MM.1S (cell line): ENCODE measurements at places on chromosomes 5 and 9.

GRCh38 chr5:97623441-97623840, 440.4 kb upstream of the RIOK2 start:
- H3K4me1 ChIP-seq: no peaks in the 10 kb centered on the region
- no peak overlapping the region for H3K27ac ChIP-seq

DNA sequence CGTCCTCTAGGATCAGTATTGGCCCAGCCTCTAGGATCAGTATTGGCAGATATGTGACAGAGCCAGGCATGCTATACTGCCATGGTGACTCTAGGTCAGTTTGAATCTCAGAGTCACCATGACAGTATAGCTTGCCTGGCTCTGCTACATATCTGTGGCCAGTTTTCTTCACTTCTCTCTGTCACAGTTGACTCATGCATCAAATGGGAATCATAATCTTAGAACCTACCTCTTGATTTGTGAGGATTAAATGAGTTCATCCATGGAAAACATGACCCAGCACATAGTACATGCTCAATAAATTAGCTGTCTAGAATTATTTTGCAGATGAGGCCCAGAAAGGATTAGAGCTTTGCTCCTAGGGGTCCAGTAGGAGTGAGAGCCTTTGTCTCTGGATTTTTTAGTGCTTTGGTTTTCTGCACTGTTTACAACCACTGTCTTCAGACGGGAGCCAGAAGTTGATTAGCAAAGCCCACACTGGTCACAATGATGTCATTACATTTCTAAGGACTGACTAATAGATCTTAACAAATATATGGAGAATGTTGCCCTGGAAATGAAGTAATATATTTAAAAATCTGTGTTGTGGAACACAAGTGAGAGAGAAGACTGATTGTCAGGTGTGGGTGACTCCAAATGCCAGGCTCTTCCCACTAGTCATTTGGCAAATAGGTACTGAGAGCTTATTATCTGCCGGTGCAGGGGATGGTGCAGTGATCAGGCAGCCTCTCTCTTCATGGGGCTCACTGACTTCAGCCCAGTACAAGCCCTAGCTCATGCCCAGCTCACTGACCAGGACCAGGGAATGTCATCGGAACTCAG, 76.0 kb downstream of the COL15A1 start:
- H3K4me1 ChIP-seq: no peaks in the 10 kb centered on the region
- H3K27ac ChIP-seq: no peak overlapping the region
- no peak overlapping the region for H3K4me3 ChIP-seq
- no peaks in the 10 kb centered on the region for H3K36me3 ChIP-seq
- DNase-seq: no peak

- no peak for DNase-seq
- H3K4me3 ChIP-seq: no peak overlapping the region
- no peaks in the 10 kb centered on the region for H3K4me1 ChIP-seq
- no peaks in the 10 kb centered on the region for H3K36me3 ChIP-seq
- no peak overlapping the region for H3K27ac ChIP-seq
Measured at GRCh38 chr5:170427672-170428236, 38.6 kb upstream of the KCNMB1 start.

GRCh38 chr5:167802755-167803431, 488.6 kb upstream of the WWC1 start:
- no peaks in the 10 kb centered on the region for H3K4me1 ChIP-seq
- no peak overlapping the region for H3K4me3 ChIP-seq
- no peak overlapping the region for H3K27ac ChIP-seq
- no peaks in the 10 kb centered on the region for H3K36me3 ChIP-seq

DNA sequence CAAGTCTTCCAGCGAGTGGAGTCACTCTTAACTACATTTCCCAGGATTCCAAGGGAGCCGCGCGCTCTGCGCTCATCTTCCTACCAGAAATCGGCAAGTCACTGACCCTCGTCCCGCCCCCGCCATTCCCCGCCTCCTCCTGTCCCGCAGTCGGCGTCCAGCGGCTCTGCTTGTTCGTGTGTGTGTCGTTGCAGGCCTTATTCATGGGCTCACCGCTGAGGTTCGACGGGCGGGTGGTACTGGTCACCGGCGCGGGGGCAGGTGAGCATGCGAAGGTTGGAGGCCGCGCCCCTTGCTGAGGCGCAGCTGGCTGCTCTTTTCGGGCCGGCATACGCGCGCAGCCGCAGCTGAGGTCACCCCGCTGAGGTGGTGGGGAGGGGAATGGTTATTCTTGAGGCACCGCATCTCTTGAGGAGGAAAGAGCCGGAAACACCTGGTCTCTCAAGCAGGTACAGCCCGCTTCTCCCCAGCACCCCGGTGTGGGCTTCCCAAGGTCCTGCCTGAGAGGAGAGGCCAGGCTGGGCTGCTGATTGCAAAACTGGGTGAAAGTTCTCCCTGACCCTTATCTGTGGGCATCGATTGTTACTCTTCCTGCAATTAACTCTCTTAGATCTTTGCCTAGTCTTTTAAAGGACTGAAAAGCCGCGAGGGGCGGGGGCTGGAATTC, at the start of gene HSD17B4:
TSS of gene HSD17B4 (plus strand) at position 125 of the 667 bp plus-strand sequence. CDS start at position 204, 79 bp downstream.
- H3K27ac ChIP-seq: peak within 1 kb of the TSS; percentile 91
- H3K36me3 ChIP-seq: no peaks in the 10 kb centered on the region
- H3K4me3 ChIP-seq: peak within 1 kb of the TSS; percentile 79
- DNase-seq: peak; percentile 94

DNA sequence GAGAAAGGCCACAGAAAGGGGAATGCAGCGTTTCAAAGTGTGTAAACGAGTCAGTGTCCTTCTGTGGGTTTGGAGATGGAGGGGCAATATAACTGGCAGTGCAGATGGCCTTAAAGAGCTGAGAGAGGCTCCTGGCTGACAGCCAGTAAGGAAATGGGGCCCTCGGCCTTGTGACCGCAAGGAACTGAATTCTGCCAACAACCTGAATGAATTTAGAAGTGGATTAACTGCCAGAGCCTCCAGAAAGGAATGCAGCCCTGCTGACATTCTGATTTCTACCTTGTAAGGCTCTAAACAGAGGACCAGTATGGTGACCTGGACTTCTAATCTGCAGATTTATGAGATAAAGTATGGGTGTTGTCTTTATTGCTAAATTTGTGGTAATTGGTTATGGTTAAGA, 17.5 kb upstream of the NREP start:
- no peaks in the 10 kb centered on the region for H3K36me3 ChIP-seq
- no peaks in the 10 kb centered on the region for H3K27me3 ChIP-seq
- DNase-seq: peak; percentile 86
- H3K4me3 ChIP-seq: no peak overlapping the region
- peak overlapping the region; percentile 2; the same call in 1 of the 2 replicates for H3K27ac ChIP-seq
- peaks cover 16% of the 10 kb centered on the region for H3K4me1 ChIP-seq

DNA sequence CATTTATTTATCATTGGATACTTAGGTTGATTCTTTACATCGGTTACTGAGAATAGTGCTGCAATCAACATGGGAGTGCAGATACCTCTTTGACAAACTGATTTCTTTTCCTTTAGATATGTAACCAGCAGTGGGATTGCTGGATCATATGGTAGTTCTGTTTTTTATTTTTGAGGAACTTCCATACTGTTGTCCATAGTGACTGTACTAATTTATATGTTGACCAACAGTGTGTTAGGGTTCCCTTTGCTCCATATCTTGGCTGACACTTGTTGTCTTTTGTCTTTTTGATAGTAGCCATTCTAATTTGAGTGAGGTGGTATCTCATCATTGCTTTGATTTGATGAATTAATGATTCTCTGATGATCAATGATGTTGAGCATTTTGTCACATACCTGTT, 137.3 kb upstream of the PITX1 start:
- no peak overlapping the region for H3K4me3 ChIP-seq
- no peak overlapping the region for H3K27ac ChIP-seq
- H3K4me1 ChIP-seq: no peaks in the 10 kb centered on the region
- H3K36me3 ChIP-seq: no peaks in the 10 kb centered on the region
- H3K27me3 ChIP-seq: no peaks in the 10 kb centered on the region
- no peak for DNase-seq

GRCh38 chr5:178206166-178207101, 2.1 kb downstream of the HNRNPAB start:
- H3K4me3 ChIP-seq: peak overlapping the region; percentile 74
- H3K4me1 ChIP-seq: peaks cover 13% of the 10 kb centered on the region
- no peak for DNase-seq
- H3K36me3 ChIP-seq: peaks cover 47% of the 10 kb centered on the region

DNA sequence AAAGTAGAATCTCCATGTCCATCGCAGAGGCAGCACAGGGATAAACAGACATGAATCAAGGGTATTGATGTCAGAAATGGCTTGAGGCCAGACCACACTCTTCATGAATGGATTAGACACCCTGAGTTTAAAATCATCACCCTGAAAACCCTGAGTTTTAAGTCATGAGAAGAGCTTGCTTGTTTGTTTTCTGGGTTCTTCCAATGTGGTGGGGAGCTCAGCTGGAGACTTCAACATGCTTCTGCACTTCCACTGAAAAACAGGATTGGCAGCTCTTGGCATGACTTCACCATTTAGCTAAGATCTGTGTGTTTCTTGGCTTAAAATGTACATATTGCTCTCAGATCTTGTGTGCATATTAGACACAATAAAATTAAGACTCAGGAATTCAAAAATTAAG, 9.8 kb downstream of the GCNT4 start:
- no peak overlapping the region for H3K4me3 ChIP-seq
- H3K4me1 ChIP-seq: 0 out of 2 replicates have a peak, but pooled peaks cover 4% of the 10 kb centered on the region
- no peaks in the 10 kb centered on the region for H3K27me3 ChIP-seq
- no peak overlapping the region for H3K27ac ChIP-seq
- H3K36me3 ChIP-seq: no peaks in the 10 kb centered on the region
